ENCODE measurements at places on chromosomes 2 and 18.

- no peaks in the 10 kb centered on the region for H3K27me3 ChIP-seq
- H3K4me3 ChIP-seq, result no peak overlapping the region
Measured at GRCh38 chr2:141589314-141589713, 541.5 kb downstream of the LRP1B start.

DNA sequence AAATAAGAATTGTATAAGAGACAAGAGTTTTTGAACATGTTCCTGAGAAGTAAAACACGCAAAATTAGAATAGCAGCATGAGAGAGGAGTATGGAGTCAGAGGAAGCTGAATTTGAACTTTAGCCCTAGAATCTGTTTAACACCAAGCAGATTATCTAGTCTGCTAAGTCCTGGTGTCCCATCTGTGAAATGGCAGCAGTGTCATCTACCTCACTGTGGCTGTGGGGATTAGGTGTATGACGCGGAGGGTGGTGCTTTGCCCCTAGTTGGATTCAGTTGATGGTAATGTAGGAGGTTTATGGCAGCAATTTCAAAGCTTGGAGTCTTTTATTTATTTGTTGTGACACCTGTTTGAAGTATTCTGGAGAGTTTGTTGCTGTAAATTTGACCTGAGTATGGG lies 79.2 kb downstream of the ZNF532 start:
- peaks cover 30% of the 10 kb centered on the region for H3K36me3 ChIP-seq
- peaks cover 28% of the 10 kb centered on the region for H3K4me1 ChIP-seq
- H3K27me3 ChIP-seq, result no peaks in the 10 kb centered on the region

GRCh38 chr18:75384144-75384543 lies 43.4 kb downstream of the SMIM21 start:
- no peak overlapping the region for H3K4me3 ChIP-seq
- no peaks in the 10 kb centered on the region for H3K4me1 ChIP-seq
- DNase-seq, result no peak
- peaks cover 32% of the 10 kb centered on the region for H3K27me3 ChIP-seq
- no peaks in the 10 kb centered on the region for H3K36me3 ChIP-seq
- no peak overlapping the region for H3K27ac ChIP-seq

DNA sequence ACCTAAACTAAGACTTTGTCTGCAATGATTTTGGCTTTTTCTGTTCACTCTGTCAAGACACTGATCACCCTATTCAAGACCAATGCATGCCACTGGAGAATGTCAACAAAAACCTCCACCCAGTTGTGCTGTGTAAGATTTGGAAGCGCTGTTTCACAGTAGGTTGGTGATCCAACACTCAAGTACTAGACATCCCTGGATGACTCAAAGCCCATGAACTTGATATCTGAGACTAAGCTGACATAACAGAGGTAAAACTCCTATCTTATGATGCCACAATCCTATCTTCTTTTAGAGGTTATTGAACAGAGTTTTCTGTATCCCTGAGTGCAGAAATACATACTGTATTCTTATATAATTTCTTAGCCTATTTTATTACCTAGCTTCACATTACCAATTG lies 251.3 kb upstream of the ETAA1 start:
- no peaks in the 10 kb centered on the region for H3K27me3 ChIP-seq
- H3K4me3 ChIP-seq, result no peak overlapping the region
- peaks cover under 1% of the 10 kb centered on the region for H3K36me3 ChIP-seq
- no peak for DNase-seq
- H3K27ac ChIP-seq, result no peak overlapping the region

- DNase-seq, result peak; percentile 59
- no peaks in the 10 kb centered on the region for H3K36me3 ChIP-seq
- H3K27me3 ChIP-seq, result peaks cover 12% of the 10 kb centered on the region
- H3K4me3 ChIP-seq, result no peak overlapping the region
Measured at GRCh38 chr2:134736167-134736880, 17.5 kb upstream of the TMEM163 start.

All from HFFc6 (cell line).